Spinal cord (tissue), 10 donors: ENCODE measurements at places on chromosomes 6 and 20. TPM values are rescaled to one million over a fixed set of nuclear protein-coding genes. Genes with fewer than 3 reads are reported as not detected.

Gene MEP1A
- 0.08 TPM for polyA plus RNA-seq

Gene PRDM13
- polyA plus RNA-seq = 2.3 TPM

Gene NRSN1
- polyA plus RNA-seq = 25.5 TPM

Gene NR2E1
- not detected for polyA plus RNA-seq

Gene CTAGE9
- not detected for polyA plus RNA-seq

Gene ZNF391
- polyA plus RNA-seq = 9.3 TPM

Gene BPI
- polyA plus RNA-seq = not detected
